Left lung (tissue), 14 donors: ENCODE measurements at places on chromosomes 1 and 21.

DNA sequence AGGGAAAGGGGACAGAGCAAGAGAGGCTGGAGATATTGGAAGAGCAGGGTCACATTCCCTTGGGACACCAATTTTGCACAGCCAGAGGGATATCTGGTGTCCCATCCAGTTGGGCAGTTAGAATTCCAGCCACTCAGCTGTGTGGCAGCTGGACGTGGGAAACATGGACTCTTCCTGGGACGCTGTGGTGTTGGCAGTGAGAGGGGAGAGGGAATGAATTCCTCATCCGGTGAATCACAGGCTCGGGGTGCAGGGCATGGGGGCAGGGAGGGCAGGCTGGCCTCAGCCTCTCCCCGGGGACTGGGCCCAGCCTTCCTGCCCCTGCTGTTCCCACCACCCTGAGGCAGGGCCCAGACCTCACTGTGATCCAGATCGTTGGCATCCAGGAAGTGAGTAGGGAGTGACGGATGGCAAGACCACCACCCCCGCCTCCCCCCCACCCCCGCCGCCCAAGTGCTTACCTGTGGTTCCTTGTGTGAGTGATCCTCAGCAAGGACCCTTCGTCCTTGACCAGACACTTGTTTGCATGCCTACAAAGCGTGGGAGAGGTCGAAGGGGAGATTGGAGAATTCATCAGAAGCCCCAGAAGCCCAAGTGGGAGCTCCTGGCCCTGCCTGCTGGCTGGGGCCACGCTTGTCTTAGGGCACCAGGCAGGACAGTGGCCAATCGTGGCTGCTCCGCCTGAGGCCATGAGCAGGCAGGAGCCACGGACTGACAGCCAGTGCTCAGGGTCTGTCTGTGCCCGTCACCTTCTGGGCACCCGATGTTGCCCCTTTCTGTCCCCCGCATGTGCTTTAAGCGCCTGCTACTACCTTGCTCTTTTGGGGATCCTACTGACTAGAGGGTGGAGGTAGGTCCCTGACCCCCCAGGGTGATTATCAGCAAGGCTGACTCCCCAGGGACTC lies 8.7 kb downstream of the WNT3A start:
- H3K4me3 ChIP-seq: no peak overlapping the region
- H3K36me3 ChIP-seq: no peaks in the 10 kb centered on the region
- H3K27ac ChIP-seq: no peak overlapping the region
- no peak for DNase-seq
- H3K27me3 ChIP-seq: peaks cover 39% of the 10 kb centered on the region
- no peaks in the 10 kb centered on the region for H3K4me1 ChIP-seq

- no peaks in the 10 kb centered on the region for H3K36me3 ChIP-seq
- no peaks in the 10 kb centered on the region for H3K27me3 ChIP-seq
- no peaks in the 10 kb centered on the region for H3K4me1 ChIP-seq
- no peak for DNase-seq
Measured at GRCh38 chr1:112938210-112938609, 17.8 kb downstream of the SLC16A1 start.

DNA sequence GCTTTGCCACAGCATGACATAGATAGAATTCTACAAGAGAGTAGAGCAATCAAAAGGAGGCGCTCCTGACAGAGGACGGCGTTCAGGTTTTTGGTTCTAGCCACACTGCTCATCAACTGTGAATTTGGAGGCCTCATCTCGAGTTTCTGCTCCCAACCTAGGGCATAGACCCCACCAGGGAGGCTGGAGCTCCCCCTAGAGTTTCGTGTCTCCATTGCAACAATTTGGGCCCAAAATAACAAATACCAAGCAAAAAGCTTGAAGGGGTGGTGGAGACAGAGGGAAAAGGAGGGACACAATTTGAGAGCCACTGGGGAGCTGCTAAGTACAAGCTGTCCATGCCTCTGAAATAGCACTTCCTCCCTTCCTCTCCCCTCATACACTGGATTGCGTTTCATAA lies 297.0 kb downstream of the GPATCH2 start:
- H3K27ac ChIP-seq: no peak overlapping the region
- no peaks in the 10 kb centered on the region for H3K36me3 ChIP-seq
- DNase-seq: no peak
- no peak overlapping the region for H3K4me3 ChIP-seq
- no peaks in the 10 kb centered on the region for H3K27me3 ChIP-seq
- no peaks in the 10 kb centered on the region for H3K4me1 ChIP-seq

GRCh38 chr1:153805042-153805745 lies 30.0 kb downstream of the SLC27A3 start:
- no peak overlapping the region for H3K4me3 ChIP-seq
- peaks cover 7% of the 10 kb centered on the region for H3K4me1 ChIP-seq
- H3K27ac ChIP-seq: peak overlapping the region; percentile 64
- peak; percentile 70 for DNase-seq
- H3K27me3 ChIP-seq: no peaks in the 10 kb centered on the region

- no peak overlapping the region for H3K27ac ChIP-seq
- no peaks in the 10 kb centered on the region for H3K27me3 ChIP-seq
- no peaks in the 10 kb centered on the region for H3K36me3 ChIP-seq
- DNase-seq: no peak
Measured at GRCh38 chr1:222167111-222167510, 380.8 kb downstream of the HHIPL2 start.

- H3K4me1 ChIP-seq: no peaks in the 10 kb centered on the region
- no peak overlapping the region for H3K27ac ChIP-seq
- H3K36me3 ChIP-seq: no peaks in the 10 kb centered on the region
- H3K27me3 ChIP-seq: peaks cover 7% of the 10 kb centered on the region
- no peak overlapping the region for H3K4me3 ChIP-seq
- no peak for DNase-seq
Measured at GRCh38 chr1:112322983-112323678, 72.9 kb upstream of the CTTNBP2NL start.

- H3K36me3 ChIP-seq: no peaks in the 10 kb centered on the region
- H3K27ac ChIP-seq: peak overlapping the region; percentile 19
- no peaks in the 10 kb centered on the region for H3K27me3 ChIP-seq
Measured at GRCh38 chr1:37498872-37499617, 15.5 kb downstream of the MEAF6 start.

DNA sequence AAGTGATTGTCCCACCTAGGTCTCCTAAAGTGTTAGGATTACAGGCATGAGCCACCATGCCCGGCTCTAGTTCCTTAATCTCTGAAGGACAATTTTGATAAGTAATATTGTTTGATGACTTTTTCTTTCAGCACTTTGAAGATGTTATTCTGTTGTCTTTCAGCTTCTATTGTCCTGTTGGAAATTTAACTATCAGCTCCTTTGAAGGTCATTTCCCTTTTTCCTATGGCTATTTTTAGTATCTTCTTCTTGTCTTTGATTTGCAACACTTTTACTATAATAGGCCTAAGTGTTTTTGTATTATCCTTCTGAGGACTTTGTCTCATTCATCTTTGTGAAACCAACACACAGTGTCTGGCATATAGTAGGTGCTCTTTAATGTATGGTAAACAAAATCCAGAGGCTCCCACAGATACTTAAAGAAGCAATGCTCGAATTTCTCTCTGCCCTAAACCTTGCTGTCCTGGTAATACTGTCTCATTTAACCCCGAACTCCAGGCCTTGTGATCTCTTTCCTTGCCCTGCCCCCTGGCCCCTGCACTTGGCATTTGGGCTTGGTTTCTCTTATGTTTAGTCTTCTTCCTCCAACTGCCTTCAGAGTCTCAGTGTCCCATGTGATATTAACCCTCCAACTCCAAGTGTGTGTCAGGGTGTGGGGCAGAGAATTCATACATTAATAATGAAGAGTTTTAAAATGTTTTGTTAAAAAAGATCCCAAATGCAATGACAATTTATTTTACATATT lies 19.0 kb upstream of the AGO1 start:
- no peaks in the 10 kb centered on the region for H3K4me1 ChIP-seq
- no peaks in the 10 kb centered on the region for H3K27me3 ChIP-seq
- no peak overlapping the region for H3K4me3 ChIP-seq
- DNase-seq: no peak

- peaks cover 30% of the 10 kb centered on the region for H3K27me3 ChIP-seq
- no peaks in the 10 kb centered on the region for H3K36me3 ChIP-seq
- no peak for DNase-seq
- peaks cover 17% of the 10 kb centered on the region for H3K4me1 ChIP-seq
- peak overlapping the region; percentile 24 for H3K4me3 ChIP-seq
- no peak overlapping the region for H3K27ac ChIP-seq
Measured at GRCh38 chr1:21814241-21814918, 2.3 kb downstream of the LDLRAD2 start.

- no peak overlapping the region for H3K27ac ChIP-seq
- no peaks in the 10 kb centered on the region for H3K27me3 ChIP-seq
- H3K36me3 ChIP-seq: no peaks in the 10 kb centered on the region
- peaks cover 8% of the 10 kb centered on the region for H3K4me1 ChIP-seq
- no peak overlapping the region for H3K4me3 ChIP-seq
Measured at GRCh38 chr1:41213341-41213740, 28.8 kb downstream of the SCMH1 start.

GRCh38 chr1:116340506-116341231 lies 32.4 kb upstream of the ATP1A1 start:
- no peak for DNase-seq
- H3K27ac ChIP-seq: no peak overlapping the region
- no peak overlapping the region for H3K4me3 ChIP-seq
- H3K4me1 ChIP-seq: no peaks in the 10 kb centered on the region
- H3K36me3 ChIP-seq: no peaks in the 10 kb centered on the region

- H3K4me3 ChIP-seq: no peak overlapping the region
- H3K4me1 ChIP-seq: peaks cover 72% of the 10 kb centered on the region
- H3K36me3 ChIP-seq: no peaks in the 10 kb centered on the region
- DNase-seq: no peak
Measured at GRCh38 chr1:207319199-207319598, 2.3 kb upstream of the CD55 start.

- no peaks in the 10 kb centered on the region for H3K27me3 ChIP-seq
- no peak overlapping the region for H3K4me3 ChIP-seq
- DNase-seq: no peak
- no peaks in the 10 kb centered on the region for H3K4me1 ChIP-seq
Measured at GRCh38 chr1:102886638-102887037, 221.7 kb downstream of the COL11A1 start.

GRCh38 chr1:216045400-216045799 lies 377.8 kb downstream of the USH2A start:
- no peak overlapping the region for H3K4me3 ChIP-seq
- no peaks in the 10 kb centered on the region for H3K36me3 ChIP-seq
- no peak for DNase-seq
- no peaks in the 10 kb centered on the region for H3K4me1 ChIP-seq
